ENCODE measurements at places on chromosomes 12 and 14.

GRCh38 chr12:131368668-131369071 lies 342.2 kb upstream of the SFSWAP start:
- DNase-seq, result no peak

- no peak for DNase-seq
These were observed 105.5 kb downstream of the GXYLT1 start for GRCh38 chr12:42039176-42039575.

GRCh38 chr12:32265456-32265855 lies 133.9 kb upstream of the FGD4 start:
- DNase-seq, result no peak

DNA sequence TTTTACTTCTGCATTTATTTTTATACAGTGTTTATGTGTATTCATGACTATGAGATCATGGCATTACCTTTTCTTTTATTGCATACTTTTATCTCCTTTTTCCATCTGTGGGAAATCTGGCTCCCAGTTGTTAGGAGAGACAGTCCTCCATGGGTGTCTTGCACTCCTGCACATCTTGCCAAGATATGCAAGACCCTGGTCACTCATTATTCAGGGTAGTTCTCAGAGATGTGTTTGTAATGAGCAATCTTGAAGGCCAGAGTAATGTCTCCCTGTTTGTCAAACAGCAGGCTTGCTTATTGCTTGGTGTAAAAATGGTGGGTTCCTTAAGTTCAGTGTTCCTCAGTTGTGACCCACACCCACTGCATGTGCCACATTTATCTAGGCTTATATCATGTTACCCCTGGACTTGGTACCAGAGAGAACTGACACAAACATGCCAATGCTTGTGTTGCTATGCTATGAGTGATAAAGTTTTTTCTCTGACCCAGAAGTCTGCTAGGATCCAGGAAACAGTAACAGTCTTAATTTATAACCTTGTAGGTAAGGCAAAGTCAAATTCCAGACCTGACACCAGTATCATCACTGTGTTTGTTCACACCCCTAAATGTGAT lies 36.8 kb downstream of the PPHLN1 start:
- no peak for DNase-seq

DNA sequence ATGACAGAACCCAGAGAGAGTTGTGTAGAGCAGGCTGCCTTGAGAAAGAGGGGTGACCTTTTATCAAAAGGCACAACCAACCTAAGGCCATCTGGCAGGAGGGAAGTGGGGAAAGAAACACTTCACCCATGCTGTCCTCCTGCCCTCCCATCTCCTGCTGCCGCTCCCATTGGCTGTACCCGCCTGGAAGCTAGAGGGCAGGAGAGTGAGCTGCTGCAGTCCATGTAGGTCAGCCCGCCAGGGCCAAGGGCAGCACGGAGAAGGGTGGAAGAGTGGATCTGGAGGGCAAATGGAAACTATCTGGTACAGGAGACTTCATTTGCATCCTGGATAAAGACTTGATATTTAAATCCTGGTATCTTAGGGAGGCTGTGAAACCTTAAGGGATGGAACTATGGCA lies 11.5 kb upstream of the CABP1 start:
- DNase-seq, result no peak

- no peak for DNase-seq
These were observed 80.9 kb downstream of the PPM1H start for GRCh38 chr12:62854024-62854423.

- no peak for DNase-seq
These were observed 27.3 kb upstream of the OSBPL8 start for GRCh38 chr12:76586764-76587395.

- DNase-seq, result no peak
These were observed 6.5 kb upstream of the CDK2AP1 start for GRCh38 chr12:123278101-123278627.

DNA sequence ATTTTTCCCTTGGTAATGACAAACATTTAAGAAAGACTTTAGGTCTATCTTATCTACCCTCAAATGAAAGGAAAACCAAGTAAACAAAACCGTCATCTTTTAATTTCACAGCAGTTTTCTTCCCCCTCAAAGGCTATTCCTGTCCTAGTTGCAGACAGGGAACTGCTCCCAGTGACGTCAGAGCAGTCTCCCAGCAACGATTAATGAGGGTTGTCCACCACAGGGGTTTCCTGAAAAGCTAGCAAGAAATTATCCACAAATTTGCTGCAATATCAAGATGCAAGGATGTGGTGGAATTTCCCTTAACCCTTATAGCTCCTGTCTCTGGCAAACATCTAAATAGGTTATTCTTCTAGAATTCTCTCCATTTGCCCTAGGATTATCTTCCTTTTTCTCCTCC lies 89.1 kb upstream of the STAC3 start:
- no peak for DNase-seq

DNA sequence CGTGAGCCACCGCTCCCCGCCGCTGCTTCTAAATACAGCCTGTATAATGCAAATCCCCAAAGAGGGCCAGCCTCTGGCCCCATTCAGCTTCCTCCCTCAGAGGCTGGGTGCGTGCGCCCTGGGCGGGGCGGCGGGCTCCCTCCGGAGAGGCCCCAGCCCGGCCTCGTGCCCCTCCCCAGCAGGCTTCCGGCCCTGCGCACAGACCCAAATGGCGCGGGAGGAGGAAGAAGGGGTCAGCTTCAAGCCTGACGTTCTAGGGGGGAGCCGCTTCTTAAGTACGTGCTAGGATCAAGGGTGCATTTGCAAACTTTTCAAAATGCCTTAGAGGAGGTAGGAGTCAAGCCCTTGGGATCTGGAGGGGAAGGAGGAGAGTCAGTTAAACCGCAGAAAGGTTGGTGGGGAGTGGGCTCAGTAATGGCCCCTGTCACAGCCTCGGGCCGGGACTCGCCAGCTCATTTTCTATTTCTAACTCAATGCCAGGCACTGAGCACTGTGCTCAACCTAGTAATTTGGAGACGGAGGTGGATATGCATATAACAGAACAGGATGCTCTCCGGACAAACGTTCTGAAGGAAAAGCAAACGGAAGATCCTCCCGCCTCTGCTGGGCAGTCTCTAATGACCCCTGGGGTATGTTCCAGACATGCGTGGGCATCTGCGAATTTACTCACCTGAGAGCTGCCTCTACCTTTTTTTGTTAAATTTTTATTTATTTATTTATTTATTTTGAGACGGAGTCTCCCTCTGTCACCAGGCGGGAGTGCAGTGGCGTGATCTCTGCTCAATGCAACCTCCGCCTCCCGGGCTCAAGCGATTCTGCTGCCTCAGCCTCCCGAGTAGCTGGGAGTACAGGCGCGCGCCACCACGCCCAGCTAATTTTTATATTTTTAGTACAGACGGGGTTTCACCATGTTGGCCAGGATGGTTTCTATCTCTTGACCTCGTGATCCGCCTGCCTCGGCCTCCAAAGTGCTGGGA lies 32.3 kb downstream of the NINJ2 start:
- peak; percentile 63 for DNase-seq

- DNase-seq, result no peak
These were observed 2.4 kb downstream of the CCDC177 start for GRCh38 chr14:69572030-69572840.

DNA sequence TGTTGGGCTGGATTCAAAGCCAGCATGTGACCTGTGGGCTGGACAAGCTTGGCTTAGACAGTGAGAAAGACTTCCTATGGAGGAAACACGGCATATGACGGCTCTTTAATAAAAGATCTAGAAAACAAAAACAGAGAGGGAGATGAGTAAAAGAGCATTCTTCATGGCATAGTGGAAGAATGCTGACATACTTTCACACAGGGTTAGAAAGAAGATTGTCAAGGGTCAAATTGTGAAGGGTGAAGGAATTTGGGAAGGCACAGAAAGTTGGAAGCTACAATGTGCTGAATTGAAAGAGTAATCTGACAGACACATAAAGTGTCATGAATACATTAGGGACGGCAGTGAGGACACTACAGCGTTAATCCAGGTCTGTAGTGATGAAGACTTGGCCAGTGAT lies 63.4 kb downstream of the GALNT4 start:
- DNase-seq, result no peak

- DNase-seq, result no peak
These were observed 28.5 kb upstream of the C14orf180 start for GRCh38 chr14:104550861-104551728.

DNA sequence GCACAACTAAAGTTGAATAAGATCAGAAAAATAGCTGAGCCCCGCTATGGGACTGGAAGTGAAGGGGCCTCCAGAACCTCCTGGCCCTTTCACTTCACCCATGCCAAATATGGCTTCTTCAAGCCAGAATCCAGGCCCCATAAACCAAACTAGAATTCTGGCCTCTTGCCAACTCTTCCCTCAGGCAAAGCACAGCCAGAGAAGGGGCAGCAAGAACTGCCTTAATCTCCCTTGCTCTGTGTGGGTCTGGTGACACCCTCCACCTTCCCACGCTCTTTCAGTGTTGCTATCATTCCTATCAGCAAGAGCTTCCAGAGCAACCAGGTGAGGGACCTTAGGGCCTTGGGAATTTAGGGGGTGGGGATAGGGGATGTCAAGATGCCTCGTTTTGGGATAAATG lies 3.1 kb upstream of the PNMA1 start:
- no peak for DNase-seq

DNA sequence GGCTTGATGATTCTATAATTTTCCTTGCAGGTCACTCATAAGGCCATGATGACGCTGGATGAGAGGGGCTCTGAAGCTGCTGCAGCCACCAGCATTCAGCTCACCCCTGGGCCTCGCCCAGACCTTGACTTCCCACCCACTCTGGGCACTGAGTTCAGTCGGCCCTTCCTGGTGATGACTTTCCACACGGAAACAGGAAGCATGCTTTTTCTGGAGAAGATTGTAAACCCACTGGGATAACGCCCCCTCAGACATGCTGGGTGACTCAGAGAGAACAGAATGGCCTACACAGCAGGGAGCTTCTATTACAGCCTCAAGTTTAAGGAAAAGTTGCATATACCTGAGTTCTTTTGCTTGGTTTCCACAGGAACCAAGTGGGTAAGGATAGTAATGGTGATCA lies 34.3 kb downstream of the SERPINA3 start:
- no peak for DNase-seq

GRCh38 chr12:124586756-124587155 lies 19.3 kb upstream of the NCOR2 start:
- DNase-seq, result no peak

- no peak for DNase-seq
These were observed 210.4 kb upstream of the SYT10 start for GRCh38 chr12:33649992-33650391.

DNA sequence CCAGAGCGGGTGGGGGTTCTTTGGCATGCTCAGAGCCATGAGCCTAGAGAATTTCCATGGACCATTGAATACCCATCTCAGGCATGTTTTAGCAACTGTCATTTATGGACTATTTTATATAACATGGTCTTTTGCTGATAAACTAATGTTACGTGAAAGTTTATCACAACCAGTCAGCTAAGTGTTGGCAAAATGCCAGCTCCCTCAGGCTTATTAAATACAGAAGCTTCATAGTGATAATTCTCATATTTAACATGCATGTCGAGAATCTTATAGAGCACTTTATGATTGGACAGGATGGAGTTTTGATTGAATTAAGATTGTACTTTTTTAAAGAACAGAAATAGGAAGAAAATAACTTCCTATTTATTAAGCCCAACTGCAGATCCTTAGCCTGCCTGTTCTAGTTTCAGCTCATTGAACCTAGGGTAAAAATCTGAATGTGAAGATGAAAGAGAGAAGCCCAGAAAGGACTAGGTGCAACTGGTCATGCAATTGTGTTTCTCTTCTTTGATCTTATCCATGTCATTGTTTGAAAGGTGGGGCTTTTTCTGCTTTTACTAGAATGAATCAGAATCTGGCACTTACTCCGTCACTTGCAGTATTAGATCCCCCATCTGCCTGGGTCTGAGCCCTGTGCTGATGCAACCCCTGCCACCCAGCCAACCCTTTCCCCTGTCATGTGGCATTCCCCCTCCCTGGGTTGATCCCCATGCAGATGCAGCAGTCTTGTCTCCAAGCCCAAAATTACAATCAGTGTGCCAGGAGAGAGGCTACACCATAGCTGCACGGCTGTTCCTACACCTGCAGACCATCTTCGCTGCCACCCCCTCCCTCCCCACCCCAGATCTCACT lies 134.6 kb upstream of the EVL start:
- DNase-seq, result peak; percentile 46

- DNase-seq, result no peak
These were observed 22.1 kb upstream of the NAP1L1 start for GRCh38 chr12:76106631-76107030.

DNA sequence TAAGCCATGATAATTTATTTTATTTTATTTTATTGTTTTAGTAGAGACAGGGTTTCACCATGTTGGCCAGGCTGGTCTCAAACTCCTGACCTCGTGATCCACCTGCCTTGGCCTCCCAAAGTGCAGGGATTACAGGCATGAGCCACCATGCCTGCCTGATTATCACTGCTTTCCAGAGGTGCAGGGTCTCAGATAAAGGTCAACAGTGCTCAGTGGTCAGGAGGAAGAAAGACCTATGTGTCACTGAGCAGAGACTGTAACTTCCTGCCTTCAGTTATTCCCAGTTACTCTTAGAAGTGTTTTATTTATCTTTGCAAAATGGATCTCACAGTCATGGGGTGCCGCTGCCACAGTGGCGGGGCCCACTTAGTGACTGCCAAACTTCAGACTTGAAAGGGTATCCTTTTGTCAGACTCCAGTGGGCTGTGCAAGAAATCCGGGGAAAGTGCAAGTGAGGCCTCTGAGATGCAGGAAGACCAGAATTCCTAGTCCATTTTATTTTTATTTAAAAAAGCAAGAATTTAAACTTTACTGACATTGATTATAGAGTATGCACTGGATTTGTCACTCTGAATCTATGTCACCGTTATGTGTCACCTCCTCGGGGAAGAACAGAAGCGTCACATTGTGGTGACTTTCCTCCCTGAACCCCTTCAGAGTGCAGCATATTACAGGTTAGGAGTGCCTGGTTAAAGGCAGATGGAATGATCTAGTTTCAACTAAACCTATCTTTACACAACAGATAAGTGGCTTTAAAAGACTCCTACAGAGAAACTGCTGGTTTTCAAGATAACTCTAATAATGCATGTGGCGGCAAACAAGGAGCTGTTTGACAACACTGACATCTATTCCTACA lies 59.1 kb upstream of the BICD1 start:
- no peak for DNase-seq

GRCh38 chr12:124191966-124192365 lies 102.9 kb upstream of the RFLNA start:
- no peak for DNase-seq

DNA sequence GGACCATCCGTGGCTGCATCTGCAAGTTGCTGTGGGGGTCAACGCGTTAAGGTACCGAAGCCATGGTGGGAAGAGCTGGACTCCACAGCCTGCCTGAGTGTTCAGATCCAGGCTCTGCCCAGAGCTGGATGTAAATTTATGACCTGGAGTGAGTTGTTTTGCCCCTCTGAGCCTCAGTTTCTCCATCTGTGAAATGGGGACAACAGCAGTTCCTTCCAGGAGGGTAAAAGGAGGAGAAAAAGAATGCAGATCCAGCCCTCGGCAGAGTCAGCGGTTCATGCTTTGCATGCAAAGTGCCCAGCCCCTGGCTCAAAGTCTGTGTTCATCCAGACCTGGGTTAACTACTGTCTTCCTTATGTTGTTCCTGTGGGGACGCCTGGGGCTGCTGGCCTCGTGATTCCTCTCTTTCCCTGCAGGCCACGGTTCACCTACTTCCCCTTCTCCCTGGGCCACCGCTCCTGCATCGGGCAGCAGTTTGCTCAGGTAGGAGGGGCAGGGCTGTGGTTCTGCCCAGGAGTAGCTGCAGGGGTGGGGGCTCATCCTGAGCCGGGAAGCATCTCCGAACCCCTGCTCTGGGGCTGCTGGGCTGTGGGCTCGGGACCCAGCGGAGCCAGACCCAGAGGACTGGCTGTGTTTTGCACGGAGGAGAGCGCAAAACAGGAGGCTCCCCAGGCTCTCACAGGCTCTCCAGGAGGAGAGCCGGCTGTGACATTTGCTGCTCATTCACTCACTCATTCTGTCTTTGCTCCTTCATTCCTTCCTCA lies 41.9 kb downstream of the CYP46A1 start:
- DNase-seq, result no peak

All from stimulated activated CD8-positive, alpha-beta memory T cell treated with anti-CD3 and anti-CD28 coated beads, Interleukin-15, amount 100 ng/mL, for 48 hours (primary cell).